ENCODE measurements at places on chromosomes 2 and 18.

DNA sequence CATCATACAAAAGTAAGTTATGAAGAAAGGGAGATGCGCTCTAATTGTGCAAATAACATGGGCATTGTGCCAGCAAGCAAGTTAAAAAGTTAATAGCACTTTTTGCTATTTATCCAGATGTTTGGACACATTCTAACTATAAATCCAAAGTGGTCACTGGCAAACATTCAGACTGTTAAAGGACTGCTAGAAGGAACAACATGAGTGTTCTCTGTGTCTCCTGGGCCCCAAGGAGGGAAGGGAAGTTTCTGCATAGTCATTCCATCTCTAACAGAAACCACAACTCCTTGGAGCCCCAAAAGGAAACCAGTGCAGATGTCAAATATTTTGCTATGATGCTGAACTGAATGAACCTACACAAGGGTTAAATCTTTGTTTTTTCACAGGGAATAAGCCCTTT, 213.3 kb upstream of the HNRNPA3 start:
- no peak for DNase-seq

DNA sequence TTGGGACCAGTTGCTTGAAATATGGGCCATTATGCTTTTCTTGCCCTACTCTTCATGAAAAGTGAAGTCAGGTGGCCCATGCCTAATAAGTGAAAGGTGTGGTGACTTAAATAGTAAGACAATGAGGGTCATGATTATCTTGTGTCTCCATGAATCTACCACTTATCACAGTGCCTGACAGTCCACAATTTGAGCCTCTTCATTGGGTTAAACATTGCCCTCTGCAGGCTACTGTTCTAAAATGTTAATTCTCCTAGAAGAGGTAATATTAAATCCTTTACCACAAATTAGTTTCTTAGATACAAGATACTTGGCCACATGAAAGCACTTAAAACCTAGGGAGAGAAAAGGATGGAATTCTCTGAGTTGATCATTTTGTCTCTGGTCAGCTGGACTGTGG, 4.0 kb downstream of the EGR4 start:
- DNase-seq = no peak

GRCh38 chr2:17199741-17200140, 318.5 kb downstream of the RAD51AP2 start:
- no peak for DNase-seq

DNA sequence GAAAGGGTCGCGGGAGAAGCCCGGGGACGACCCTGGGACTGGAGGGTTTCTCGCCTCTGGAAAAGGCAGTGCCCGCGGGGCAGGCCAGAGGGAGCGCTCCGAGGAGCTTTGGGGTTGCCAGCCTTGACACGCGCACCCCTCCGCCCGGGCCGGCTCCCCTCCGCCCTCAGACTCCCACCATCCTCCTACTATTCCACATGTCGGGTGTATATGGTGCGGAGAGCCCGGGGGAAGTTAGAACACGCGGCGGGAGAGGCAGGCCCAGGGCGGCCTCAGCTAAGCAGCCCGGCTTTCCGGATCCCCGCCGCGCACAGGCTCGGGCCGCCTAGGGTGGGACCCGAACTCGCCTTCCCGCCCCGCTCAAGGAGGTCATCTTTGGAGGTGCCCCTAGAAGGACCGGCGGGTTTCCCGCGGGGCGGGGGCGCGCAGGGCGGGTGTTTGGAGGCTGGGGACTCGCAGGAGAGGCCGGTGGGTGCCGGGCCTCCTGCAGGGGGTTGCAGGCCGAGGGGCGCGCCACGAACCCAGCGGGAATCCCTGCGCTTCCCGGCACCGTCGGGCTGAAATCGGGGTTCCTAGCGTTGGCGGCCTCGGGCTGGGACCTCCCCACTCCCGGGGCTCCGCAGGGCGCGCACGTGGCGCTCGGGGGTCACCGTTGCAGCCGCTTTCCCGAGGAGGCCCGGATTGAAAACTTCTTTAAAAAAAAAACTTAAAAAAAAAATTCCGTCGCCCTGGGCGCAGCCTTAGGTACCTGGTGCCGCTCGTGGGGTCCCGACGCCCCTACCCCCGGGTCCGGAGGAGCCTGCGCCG, 3.7 kb downstream of the NFATC1 start:
- no peak for DNase-seq

DNA sequence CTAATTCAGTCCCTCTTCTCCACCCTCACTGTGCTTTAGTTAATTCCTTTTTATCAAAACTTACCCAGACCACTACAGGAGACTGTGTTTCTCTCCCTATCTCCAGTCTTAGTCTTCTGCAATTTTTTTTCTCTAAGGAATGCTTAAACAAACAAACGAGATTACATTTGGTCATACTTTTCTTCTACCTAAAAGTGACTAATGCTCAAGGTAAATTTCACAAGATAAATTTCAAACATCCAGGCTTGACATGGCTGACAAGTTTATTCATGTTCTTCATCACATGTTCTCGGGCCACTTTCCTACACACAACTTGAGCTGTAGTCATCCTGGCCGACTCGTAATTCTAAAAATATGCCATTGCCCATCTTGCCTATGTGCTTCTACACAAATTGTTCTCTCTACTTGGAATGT, 23.2 kb upstream of the ACSL3 start:
- DNase-seq = peak; percentile 42

DNA sequence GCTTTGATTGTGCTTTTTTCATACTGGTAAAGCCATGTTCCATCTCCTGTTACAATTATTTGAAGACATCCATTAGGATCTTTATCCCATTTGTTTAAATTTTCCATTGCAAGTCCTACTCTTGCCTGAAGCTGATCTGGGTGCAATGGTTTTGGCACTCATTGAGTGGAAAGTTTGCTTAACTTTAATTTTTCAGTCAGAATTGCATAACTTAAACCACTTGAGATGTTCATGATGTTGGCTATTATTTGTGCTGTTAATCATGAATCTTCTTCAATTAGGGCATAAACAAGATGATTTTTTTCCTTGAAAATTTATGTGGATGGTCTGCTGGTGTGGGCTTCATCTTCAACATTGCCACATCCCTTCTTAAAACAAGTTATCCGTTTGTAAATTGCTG, 180.1 kb downstream of the ST6GAL2 start:
- no peak for DNase-seq

GRCh38 chr2:197356136-197356535, 45.6 kb upstream of the ANKRD44 start:
- no peak for DNase-seq

- no peak for DNase-seq
Measured at GRCh38 chr2:64166637-64167420, 22.6 kb upstream of the PELI1 start.

- no peak for DNase-seq
Measured at GRCh38 chr2:43135583-43135982, 90.8 kb downstream of the ZFP36L2 start.

DNA sequence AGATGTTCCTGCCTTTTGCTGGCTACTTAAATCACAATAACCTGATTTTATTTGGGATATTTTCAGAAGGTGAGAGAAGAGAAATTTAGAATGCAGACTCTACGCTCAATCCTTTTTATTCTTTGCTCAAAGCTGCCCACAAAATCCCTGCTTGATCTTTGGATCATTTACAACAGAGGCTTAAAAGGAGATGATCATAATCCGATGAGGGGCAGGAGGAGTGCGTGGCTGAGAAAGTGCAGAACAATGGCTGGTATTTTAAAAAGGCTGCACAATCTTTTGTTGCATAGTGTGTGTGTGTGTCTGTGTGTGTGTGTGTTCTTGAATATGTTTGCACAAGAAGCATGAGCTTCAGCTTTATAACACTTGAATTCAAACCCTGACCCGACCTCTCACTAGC, 256.3 kb upstream of the MYT1L start:
- no peak for DNase-seq

DNA sequence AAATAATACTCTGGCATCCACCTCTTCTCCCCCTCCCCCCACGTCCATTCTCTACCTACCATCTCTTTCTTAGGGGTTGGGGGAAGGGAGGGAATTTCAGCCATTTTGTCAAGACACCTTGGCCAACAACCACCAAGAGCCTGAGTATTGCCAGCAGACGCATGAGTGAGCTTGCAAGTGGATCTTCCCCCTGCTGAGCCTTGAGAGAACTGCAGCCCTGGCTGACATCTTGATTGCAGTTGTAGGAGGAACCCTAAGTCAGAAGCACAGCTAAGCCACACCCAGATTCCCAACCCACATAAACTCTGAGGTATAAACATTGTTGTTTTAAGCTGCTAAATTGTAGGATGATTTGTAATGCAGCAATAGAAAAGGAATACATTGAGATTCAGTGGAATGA, 165.6 kb downstream of the TMEFF2 start:
- DNase-seq = no peak

DNA sequence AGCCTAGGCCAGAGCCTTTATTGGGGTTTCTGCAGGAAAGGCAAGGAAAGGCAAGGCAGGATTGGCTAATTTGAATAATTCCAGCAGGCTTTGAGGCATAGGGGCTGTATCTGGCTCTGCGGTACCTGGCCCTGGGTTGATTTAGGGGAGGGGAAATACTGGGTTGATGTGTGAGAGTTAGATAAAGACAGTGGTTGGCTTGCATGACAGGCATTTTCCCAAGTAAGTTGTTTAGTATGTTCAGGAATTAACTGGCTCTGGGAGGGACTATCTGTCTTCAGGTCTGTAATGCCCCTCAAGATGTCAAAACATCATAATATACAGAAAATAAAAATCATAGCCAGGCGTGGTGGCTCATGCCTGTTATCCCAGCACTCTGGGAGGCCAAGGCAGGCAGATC, 98.7 kb downstream of the UBR3 start:
- DNase-seq = no peak

DNA sequence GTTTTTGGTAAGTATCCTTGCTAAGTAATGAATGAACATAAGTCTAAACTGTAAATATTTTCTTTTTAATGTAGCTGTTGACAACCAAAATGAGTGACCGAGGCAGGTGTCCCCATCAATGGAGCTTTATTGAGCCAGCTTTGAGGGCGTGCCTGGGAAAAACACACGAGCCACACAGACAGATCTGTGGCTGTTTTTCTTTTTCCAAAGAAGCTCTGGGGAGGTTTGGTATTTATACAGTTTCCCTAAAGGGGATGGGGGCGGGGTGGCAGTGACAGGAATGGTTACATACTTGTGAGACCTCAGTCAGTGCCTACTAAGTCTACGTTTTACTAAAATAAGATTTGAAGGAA, 11.2 kb downstream of the DBI start:
- no peak for DNase-seq

DNA sequence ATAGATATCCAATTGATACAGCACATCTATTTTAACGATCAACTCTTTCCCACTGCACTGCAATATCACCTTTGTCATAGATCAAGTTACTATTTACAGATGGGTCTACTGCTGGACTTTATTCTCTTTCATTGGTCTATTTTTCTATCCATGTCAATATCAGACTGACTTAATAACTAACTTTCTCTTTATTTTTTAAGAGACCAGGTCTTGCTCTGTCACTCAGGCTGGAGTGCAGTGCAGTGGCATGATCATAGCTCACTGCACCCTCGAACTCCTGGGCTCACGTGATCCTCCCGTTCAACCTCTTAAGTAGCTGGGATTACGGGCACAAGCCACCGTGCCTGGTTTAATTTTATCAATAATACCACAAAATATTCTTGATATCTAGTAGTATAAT, 71.2 kb downstream of the TLK1 start:
- DNase-seq = no peak

GRCh38 chr2:151205571-151205970, 56.1 kb downstream of the RBM43 start:
- DNase-seq = no peak

DNA sequence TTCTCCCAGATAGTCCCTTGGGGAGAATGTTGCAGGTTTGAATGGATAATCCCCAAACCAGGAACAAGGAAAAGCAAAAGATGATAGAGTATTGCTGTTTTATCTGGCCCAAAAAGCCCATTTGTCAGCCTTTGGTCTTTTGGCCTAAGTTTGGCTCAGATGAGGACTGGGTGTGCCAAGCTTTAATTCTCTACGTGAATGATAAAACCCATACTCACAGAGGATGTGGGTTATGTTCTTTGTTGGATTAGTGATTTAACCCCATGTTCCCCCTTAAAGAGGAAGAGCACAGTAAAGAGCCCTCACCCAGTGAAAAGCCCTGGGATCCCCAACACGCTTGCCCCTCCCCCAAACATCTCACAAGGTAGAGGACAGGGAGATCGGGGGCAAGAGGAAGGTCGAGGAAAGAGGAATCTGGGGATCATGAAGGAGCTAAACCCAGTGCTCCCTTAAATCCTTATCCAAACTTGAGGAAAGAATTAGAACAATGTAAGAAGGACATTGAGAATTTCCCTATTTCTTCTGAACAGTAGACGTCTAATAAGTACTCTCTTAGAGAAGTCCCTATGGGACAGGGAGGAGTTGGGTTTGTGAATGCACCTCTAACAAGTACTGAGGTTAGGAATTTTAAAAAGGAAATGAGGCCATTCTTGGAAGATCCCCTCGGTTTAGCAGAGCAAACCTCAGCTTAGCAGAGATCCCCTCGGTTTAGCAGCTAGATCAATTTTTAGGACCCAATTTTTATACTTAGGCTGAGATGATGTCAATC, 105.0 kb downstream of the HIBCH start:
- DNase-seq = no peak

DNA sequence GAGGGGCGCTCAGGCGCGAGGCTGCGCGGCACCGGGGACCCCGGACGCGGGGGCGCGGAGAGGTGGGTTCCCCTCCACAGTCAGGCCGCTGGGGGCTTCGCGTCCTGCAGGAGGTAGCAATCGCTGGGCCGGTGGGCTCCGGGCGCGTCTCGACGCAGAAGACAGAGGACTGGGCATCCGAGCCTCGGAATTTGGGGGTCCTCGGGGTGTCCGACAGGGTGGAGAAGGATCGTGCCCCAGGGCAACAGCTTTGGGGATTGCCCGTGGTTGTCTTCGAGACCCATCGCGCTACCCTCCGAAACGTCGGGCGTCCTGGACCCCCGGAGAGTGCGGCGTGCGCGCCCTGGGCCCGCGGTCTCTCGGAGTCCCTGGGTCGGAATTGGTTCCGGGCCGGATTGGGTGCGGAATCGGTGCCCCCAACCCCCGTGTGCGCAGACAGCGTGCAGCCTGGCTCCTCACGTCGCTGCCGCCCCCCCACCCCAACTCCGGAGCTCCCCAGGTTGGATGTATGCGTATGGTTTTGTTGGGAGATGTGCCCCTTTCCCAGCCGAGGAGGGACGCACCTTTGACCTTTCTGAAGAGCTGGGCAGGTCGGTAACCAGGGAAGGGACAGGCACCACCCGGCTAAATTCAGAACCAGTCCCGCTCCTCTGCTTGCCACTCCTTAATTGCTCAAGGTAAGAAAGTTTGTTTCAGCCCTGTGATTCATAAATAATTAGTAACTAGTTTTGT, 750 bp downstream of the NPAS2 start:
- DNase-seq = no peak

DNA sequence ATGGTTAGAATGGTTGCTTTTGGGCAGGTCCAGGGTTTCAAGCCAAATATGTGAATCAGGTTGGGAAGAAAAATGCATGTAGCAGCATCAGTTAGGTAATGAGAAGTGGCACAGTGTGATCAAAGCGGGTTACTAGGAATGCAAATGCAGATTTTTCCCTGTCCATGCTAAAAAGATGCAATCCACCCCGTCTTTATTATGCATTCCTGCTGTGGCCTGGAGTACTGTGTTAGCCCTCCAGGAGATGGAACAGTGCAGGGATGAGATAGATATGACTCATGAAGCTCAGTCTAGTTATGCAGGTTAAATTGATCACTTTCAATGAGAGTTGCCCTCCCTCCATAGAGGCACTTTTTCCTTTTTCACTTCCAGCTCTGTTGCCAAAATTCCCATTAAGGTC, 283.8 kb downstream of the CTNNA2 start:
- no peak for DNase-seq
